ENCODE measurements at places on chromosomes 13 and 19. TPM values are rescaled to one million over a fixed set of nuclear protein-coding genes. Genes with fewer than 3 reads are reported as not detected.

ATP8B3 gene
- 0.28 TPM for total RNA-seq

KLK2 gene
- not detected for total RNA-seq

COX6B2 gene
- total RNA-seq: not detected

SNAPC2 gene
- 22.9 TPM for total RNA-seq

TEKTIP1 gene
- not detected for total RNA-seq

PPP6R1 gene
- total RNA-seq: 50.4 TPM
